ENCODE measurements at places on chromosomes 12 and 14.

DNA sequence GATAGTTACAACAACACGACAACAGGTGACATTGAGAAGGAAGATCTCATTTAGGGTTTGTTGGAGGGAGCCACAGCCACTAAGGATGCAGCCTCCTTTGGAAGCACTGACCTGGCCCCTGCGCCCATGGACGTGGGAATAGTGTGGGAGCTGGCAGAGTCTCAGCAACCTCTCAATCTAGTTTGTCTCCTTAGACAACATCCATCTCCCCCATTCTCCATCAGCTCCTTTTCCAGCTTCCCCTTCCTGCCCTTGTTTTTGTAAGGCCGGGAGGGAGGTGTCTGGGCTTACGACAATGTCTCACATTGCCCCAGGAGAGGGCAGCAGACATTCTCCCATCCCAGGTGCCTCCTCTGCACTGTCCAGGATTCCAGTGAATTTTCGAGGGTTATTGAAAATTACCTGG lies 170.2 kb upstream of the PZP start:
- DNase-seq, result no peak

DNA sequence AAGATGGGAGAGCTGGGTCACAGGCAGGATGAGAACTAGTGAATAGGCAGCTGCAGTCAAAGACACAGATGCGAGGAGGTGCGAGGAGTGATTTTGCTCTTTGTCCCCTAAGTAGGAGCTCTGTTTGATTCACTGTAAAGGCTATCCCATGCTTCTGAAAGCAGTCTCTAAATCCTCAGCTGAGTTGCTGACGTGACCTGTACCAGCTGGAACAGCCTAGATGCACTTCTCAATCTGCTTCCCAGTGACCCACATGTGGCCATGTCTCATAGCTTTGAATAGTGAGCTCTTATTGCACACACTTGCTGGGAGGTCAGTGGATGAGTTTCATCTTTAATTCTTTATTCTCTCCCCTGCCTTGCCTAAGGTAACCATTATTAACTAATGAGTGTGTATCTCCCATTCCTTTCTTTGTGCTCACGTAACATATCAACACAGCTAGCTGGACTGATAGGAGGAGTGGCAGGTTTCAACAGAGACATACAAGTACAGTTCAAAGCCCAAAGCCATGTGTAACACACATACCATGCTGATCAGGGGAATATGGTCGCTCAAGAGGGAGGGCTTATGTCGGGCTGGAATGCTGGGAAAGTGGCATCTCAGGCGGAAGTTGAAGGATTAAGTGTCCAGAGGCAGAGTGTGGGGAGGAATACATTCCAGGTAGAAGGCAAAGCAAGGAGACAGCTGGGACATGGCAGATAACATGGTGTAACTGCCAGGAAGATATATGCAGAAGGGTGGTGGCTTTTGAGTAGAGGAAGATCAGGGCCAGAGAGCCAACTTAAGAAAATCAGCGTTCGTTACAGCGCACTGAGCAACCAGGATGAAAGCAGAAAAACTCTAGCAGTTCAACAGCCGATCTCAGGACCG lies 15.4 kb upstream of the YY1 start:
- no peak for DNase-seq

DNA sequence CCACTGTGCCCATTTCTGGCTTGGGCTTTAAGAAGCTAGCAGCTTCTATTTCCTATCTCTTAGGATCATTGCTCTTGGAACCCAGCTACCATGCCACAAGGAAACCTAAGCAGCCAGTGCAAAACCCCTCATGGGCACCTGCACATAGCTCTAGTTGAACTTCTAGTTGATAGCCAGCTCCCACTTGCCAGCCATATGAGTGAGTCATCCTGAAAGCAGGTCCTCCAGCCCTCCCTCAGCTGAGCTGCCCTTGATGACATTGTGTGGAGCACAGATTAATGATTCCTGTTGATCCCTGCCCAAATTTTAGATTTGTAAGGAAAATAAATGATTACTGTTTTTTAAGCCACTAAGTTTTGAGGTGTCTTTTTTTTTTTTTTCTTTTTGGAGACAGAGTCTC lies 234.2 kb upstream of the FBXO33 start:
- no peak for DNase-seq

- DNase-seq, result no peak
These were observed 594 bp downstream of the KRAS start for GRCh38 chr12:25249931-25250738.

DNA sequence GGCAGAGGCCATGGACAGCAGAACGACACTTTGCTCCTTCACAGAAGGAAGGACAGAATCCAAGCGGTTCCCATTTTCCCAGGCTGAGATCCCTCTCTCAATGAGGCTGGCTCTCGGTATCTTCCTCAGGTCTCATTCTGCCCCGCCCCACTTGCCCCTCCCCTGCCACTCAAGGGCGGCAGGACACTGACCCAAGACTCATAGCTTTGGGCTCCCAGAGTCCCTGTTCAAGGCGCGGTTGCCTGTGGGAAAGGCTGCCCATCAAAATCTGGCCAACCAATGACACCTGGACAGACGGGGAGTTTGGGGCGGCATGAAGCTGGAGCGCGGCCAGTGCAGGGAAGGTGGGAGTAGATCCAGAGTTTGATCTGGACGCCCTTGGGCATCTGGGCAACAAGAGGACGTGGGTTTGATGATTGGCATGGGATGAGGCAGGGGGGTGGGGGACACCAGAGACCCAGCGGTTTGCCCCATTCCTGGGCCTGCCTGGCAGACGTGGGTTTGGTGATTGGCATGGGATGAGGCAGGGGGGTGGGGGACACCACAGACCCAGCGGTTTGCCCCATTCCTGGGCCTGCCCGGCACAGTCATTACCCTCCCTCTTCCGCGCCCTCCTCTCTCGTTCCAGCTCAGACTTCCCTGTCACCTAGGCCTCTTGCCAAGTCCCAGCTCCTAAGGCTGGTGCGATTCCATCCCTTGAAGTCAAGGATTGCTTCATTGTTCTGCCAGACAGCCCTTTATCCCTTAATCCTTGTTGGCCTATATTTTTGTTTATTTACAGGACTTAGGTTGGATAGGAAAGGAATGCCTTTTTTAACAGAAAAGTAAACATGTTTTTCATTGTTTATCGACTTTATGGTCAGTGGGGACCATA lies 92.1 kb downstream of the NINJ2 start:
- no peak for DNase-seq
